ENCODE measurements at places on chromosomes 4 and X.

DNA sequence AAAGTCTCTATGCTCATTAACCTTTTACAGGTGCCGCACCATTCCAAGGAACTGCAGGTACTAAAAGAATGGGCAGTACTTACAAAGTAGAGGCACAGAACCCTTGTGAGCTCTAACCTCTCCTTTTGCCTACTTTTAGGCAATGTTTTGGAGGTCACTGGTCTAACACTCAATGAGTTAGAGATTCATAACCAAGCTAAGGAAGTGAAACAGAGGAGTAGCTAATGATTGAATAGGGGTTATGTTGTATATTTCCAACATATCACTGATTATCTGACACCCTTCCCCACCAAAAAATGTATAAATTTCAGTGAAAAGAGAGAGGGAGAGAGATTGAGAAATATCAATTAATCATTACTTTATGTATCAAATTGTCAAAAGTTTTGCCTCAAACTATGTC is 269.3 kb downstream of the PCDH7 start:
- DNase-seq: no peak

DNA sequence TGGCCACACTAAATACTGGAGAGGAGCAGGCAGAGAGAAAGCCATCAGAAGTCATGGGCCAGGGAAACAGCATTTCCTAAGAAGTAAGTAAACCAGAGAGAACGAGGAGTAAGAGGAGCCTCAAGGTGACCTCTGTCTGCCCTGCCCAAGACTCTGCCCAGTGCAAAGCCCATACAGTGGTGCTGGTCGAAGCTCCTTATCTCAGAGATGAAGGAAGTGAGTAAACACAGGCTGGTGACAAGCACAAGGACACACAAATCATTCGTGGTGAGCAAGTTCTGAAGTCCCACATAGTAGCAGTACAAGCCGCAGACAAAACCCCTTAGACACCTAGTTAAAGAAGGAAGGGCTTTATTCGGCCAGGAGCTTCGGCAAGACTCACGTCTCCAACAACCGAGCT is 62.7 kb downstream of the DCTD start:
- no peak for DNase-seq

DNA sequence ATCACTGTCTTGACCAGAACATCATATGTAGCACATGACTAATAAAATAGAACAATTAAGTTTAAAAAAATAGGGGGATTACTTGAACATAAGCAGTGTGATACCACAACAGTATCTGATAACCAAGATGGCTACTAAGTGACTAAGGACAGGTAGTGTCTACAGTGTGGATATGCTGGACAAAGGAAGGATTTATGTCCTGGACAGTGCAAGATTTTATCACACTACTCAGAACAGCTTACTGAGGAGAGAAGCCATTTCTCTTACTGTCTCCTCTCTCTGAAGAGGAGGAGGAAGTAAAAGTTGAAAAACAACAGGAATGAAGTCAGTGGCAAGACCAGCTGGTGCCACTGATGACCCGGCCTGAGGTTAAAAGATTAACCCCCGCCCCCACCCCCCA is 4.0 kb upstream of the SLC10A7 start:
- DNase-seq: no peak

- DNase-seq: peak; percentile 6
Observed at GRCh38 chrX:150036181-150036580, 97.9 kb upstream of the EOLA2 start.

GRCh38 chrX:13144927-13145655 is 100.7 kb upstream of the FAM9C start:
- no peak for DNase-seq

- no peak for DNase-seq
Observed at GRCh38 chr4:21979196-21979595, 30.6 kb upstream of the KCNIP4 start.

DNA sequence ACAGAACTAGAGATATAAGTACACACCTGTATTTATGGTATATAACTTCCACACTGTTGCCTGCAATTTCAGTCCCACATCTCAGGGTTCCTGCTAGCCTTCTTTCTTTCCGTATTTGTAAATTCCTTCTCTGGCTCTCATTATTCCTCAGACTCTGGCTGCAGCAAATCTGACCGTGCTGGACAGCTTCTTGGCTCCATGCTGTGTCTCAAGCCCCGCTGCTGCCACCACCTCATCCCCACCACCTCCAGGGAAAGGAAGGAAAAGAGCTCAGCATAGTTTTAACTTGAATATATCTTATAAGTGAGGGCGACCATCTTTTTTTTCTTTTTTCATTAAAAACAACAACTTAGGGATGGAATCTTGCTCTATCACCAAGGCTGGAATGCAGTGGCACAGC is 155.6 kb upstream of the CXCL13 start:
- no peak for DNase-seq

- DNase-seq: no peak
Observed at GRCh38 chr4:146311238-146311970, 97.1 kb downstream of the REELD1 start.

DNA sequence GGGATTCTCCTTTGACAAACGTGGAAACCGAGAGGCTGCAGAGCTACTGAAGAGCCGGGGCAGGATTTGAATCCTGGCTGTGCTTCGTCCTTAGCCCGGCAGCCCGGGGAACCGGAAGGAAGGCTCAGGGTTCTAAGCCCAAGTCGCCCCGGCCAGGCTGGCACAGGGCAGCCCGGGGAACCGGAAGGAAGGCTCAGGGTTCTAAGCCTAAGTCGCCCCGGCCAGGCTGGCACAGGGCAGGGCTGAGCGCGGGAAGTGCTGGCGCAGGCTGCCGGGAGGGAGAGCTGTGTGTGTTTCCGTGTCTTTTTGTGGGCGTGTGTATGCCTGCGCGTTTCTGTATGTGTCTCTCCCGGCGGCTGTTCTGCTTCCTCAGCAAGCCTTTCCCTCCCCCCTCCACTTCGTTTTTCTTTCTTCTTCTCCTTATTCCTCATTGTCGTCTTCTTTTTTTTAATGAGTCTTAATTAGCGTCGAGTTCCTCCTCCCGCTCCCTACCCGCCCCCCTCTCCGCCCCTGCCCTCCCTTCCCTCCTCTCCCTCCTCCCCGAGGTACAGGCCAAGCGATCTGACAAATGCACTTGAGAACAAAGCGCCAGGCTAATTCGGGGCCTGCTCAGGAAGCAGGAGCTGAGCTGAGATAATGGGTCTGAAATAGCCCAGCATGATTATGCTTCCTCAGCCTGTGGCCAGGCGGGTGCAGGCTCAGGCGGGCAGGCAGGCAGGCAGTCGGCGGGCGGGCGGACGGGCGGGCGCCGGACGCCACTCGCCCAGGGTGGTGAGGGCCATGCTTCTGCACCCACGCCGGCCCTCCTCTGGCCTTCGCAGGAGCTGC is 65.9 kb downstream of the EFNB1 start:
- no peak for DNase-seq

- DNase-seq: no peak
Observed at GRCh38 chr4:94758700-94759399, 1.1 kb downstream of the BMPR1B start.

- DNase-seq: no peak
Observed at GRCh38 chrX:41408576-41408975, 38.6 kb upstream of the NYX start.

- no peak for DNase-seq
Observed at GRCh38 chr4:74621616-74622015, 172.7 kb downstream of the BTC start.

DNA sequence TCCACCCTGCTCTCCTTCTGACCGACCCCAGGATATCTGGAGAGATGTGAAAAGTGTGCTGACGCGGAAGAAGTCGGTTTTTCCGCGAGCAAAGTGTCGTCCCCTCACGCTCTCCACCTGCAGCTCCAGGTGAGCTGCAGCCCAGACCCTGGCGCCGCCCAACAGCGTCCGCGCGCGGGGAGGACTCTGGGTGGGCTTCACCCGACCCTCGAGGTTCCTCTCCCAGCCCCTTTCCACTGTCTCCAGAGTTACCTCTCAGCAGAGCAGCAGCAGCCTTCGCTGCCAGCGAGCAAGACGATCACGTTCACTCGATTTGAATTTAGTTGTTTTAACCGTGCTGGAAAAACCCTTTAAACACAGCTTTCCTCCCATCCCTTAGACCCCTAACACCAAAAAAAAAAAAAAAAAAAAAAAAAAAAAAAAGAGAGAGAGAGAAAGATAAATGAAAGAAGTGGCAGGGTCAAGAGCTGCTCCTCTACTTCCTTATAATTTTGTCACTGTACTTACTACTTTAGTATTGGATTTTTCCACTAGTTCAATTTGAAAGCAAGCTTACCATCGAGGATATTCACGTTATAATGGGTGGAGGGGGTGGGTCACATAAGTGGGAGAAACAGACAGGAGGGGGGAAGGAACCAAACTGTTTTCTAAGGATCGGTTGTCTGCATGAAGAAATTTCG is 758 bp upstream of the NR3C2 start:
- no peak for DNase-seq

DNA sequence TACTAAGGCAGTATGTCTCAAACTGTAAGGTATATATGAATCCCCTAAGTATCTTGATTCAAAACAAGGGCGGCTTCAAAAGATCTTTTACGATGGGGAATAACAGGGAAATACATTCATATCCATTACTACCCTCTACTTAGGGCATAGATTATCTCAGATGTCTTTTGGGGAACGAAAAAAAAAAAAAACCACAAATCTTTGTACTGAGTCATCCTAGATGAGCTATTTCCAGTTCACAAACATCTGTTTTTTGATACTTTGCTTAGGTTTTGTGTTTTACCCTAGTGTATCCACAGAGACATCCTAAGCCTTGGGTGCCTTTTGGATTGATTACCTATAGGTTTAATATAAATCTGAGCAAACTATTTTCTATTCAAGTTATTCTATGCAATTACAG is 457.2 kb downstream of the NLGN4X start:
- DNase-seq: no peak

DNA sequence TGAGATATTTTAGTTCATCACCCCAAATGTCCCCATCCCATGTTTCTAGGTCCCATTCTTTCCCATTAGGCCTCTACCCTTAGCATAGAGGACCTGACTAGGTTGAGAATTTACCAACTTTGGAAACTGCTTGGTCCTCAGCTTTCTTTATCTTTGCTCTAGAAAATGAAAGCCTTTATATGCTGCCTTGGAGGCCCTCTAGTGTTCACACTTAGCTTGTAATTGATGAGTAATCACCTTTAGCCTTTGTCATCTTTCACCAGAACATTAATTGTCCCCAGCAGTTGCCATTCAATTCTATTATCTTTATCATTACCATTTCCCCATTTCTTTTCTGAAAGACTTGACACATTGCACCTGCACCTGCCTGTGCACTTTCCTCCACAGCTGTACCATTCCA is 589.2 kb upstream of the NR3C2 start:
- DNase-seq: no peak

GRCh38 chr4:71259280-71259679 is 79.5 kb upstream of the SLC4A4 start:
- DNase-seq: no peak

DNA sequence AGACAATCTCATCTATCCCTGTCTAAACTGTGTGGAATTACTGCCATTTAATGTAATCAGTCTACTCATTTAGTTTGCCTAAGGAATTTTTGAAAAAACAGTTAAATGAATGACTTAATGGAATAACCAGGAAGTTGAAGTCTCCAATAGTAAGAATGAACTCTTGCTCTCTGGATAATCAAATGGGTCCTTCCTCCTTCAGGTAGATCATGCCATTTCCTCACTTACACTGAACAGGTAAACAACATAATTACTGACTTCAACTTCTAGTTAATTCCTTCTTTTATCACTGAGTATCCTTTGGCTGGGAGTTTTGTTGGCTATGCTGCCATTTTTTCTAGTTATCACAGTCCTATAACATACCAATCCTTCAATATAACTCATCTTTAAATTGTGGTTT is 56.0 kb downstream of the ELOVL6 start:
- no peak for DNase-seq

DNA sequence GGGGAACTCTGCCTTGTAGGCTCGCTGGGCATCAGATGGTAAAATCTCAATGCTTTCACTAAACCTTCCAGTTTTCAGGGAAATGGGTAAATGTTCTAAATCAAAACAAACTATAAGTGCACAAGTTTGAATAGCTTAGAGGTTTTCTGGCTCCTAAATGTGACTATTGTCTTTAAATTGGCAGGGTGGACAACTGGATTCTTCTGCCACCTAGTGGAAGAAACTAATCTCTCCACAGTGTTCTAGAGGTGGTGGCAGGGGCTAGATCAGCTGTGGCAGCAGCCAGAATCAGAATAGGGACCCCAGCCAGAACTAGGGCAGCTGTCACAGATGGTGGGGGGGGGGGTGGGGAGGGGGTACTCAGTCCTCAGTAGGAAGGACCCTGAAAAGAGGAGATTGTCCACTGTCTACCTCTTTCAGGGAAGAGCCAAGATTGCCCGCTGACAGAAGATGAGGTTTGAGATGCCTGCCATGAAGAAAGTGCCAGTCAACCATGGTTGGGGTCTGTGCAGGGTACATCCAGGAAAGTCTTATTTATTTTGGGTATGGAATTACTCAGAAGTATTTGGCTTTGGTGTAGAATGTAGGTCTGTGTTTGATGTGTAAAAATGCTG is 201.4 kb downstream of the CCNG2 start:
- DNase-seq: peak; percentile 29

DNA sequence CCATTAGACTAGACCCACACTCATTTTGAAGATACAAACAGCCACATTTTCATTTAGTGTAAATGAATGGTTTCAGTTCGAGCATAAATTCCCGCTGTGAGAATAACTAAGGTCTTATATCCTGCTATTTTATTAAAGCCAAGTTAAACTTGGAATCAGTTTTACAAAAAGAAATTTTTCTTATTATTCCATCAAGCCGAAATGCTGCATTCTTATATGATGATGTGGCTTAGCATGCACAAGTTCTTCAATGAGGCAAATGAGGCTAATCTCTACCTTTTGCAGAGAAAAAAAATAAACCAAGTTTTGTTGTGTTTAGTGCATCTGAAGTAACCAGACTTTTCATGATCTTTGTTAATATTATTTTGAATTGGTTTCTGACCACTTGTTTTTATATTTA is 953.9 kb upstream of the PCDH10 start:
- no peak for DNase-seq

DNA sequence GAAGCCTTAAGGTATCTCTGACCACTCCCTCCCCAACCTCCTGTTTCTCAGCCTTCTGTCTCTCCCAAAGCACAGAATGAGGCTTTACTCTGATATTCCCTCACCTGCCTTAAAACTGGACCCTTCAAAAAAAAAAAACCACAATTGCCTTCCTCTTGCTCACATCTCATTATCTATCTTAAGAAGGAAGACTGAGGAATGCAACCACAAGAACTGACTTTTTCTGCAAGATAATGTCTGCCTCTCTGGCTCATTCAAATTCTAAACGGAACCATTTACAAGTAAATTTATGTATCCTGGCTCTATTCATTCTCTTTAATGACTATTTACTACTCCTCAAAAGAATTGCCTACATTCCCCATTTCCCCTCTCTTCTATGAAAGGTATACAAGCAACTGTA is 545.5 kb upstream of the HTR2C start:
- no peak for DNase-seq

- no peak for DNase-seq
Observed at GRCh38 chr4:88731381-88731780, 33.8 kb upstream of the NAP1L5 start.

GRCh38 chr4:39613093-39613656 is 25.5 kb downstream of the SMIM14 start:
- DNase-seq: no peak

DNA sequence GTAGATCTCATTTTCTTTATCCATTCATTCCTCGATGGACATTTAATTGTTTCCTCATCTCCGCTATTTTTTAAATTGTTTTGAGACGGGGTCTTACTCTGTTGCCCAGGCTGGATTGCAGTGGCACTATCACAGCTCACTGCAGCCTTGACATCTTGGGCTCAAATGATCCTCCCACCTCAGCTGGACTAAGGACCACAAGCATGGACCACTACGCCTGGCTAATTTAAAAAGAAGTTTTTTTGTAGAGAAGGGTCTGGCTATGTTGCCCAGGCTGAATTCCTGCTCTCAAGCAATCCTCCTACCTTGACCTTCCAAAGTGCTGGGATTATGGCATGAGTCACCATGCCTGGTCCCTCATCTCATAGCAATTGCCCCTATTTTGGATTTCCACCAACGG is 7.0 kb upstream of the TRIML1 start:
- DNase-seq: no peak

Measured in NCI-H1694 (cell line).